D341Med (cell line): ENCODE measurements at places on chromosomes 1 and 21.

DNA sequence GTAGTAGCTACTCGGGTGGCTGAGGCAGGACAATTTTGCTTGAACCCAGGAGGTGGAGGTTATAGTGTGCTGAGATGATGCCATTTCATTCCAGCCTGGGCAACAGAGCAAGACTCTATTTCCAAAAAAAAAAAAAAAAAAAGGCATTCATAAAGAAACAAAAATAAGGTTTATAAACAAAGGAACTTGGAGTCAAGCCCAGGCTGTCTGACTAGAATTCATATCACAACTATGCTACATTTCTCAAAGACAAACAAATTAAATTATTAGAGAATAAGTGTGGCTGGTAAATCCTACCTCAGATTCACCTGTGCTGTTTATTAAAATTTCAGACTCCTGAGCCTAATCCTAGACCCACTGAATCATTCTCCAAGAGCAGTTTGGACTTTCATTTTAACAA lies 4.2 kb downstream of the GCLM start:
- DNase-seq, result no peak

DNA sequence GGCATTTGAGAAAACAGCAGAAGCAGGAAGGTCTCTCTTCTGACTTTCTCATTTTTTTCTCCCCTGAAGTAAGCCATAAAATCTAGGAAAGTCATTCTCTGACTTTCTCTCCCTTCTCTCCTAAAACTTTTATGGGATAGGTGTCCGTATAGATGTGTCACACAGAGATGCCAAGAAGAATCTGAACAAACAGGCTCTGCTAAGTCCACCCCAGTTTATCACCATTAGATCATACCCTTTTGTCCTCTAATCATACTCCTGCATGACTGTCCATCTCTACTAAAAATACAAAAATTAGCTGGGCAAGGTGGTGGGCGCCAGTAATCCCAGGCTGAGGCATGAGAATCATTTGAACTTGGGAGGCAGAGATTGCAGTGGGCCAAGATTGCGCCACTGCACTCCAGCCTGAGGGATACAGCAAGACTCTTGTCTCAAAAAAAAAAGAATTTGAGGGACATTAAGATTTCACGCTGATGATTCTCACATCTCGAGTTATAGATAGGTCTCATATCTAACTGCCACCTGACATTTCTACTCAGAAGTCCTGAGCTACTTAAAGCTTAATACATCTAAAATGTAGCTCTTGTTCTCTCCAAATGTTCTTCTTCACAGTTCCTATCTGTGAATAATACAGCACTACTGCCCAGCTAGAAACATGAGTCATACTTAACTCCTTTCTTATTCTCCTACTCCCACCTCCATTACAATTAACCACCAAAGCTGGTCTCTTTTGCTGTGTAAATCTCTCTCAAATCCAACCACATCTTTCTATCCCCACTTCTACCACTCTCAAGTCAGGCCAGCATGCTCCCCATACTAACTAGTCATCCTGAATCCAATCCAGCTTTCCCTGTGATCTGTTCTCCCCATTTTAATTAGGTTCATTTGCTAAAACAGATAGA lies 47.7 kb downstream of the ZNF644 start:
- no peak for DNase-seq

DNA sequence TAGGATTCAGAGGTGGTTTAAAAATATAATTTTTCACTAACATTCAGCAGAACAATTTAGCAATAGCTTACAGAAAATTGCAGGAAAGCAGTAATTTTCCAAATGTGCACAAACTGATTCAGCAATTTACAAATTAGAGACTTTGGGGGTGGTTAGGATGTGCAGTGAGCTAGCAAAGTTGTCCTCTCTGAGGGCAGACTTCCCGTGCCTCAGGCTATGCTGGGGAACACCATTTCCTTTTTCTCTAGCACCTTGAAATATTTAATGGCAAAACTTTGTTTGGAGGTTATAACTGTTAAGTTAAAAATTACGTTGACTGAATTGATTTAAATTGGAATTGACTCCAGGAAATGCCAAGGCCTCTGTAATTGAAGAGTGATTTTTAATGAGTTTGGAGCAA lies 258.9 kb downstream of the PTBP2 start:
- no peak for DNase-seq

DNA sequence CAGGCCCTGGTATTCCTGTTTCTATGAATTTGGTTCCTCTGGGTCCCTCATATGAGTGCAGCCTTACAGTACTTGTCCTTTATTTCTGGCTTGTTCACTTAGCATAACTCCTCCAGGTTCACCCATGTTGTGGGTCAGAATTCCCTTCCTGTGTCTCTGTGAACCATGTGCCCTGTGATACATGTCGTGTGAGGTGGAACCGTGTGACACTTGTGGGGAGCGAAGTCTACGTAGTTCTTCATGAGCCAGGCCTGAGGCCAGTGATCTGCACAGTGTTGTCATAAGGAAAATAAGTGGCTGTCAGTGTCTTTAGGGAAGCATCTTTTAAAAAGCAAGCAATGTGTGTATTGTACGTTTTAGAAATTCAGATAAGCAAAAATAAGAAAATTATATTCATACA lies 122.8 kb downstream of the GALNT2 start:
- DNase-seq, result no peak

GRCh38 chr1:213399695-213400094 lies 348.7 kb downstream of the RPS6KC1 start:
- no peak for DNase-seq

- DNase-seq, result no peak
Observed at GRCh38 chr1:210257698-210258529, 25.3 kb downstream of the SERTAD4 start.

DNA sequence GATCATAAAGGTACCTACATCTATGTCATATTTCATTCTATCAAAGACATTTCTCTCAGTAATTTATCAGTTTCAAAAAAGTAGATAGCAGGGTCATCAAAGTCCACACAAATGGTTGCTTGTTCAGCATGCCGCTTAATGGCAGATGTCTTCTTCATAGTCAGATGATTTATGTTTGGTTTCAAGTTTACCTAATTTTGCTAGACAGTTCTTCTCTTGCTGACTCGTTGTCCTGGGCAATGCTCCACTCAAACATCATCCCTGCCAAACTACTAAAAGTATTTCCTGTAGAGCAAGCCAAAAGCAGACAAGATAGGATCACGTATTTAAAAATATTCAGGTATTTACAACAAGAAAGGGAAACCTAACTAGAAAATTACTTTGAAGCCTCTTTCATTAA lies 13.6 kb downstream of the NUP210L start:
- DNase-seq, result no peak

DNA sequence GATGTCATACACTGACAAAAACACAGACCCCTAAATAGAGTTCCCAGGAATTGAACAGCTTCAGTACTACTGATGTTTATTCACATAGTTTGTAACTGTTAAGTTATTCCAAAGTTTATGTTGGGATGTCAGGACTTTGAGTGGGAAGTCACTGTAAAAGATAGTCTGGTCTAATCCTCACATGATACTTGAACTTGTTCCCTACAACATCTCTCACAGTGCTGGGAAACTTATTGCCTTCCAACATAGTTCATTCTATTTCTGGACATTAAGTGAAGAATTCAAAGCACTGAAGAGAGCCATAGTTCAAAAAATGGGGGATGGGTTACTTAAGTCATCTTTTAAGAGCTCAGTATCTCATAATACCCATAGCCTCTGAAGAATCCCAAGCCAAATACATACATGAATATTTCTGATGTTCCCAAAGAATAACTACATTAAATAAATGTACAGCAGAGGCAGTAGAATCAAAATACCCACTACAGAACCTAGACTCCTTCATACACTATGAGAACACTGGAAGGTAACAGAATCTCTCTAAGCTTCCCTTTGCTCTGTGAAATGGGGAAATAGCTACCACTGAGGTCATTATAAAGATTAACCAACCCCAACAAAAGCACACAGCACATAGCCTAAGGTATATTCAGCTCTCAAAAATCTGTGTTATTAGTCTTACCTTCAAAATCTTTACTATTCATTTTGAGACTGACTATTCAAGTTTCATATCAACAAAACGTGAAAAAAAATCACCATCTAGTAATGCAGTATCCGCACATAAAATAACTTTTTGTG lies 81.4 kb downstream of the ESRRG start:
- DNase-seq, result no peak

GRCh38 chr21:42250422-42251403 lies 31.8 kb downstream of the ABCG1 start:
- no peak for DNase-seq

GRCh38 chr1:234497589-234497988 lies 18.6 kb upstream of the TARBP1 start:
- DNase-seq, result no peak

DNA sequence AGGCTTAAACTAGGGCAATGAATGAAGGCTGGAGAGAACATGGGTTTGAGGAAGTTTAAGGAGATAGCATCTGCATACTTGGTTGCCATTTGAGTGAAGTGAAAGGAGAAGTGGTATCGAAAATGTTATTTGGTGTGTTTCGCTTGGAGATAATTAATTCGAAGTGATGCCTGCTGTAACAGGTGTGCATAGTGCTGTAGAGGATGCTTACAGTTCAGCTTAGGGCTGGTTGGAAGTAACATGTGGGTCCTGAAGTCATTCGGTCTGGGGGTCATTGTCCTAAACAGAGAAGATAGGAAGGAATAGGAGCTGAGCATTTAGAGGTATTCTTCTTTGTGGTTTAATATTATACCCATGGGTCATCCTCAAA lies 301 bp upstream of the NUDT17 start:
- DNase-seq, result no peak

- DNase-seq, result no peak
Observed at GRCh38 chr1:228963795-228964177, 228.5 kb downstream of the RHOU start.

DNA sequence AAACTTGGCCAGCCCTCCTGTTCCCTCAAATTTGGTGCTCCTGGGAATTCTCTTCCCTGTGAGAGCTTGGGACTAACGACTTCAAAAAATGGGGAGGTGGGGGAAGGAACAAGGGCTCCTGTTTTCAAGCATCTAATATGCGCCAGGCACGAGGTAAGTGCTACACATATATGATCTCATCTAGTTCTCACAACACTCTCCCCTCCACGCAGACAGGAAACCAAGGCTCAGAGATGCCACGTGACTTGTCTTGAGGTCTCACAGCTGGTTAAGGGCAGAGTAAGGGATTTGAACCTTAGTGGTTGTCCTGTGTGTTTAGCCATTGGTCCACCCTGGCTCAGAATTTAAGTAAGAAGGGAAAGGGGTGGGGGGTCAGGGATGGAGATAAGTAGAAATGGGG lies 125.9 kb downstream of the DMRTB1 start:
- DNase-seq, result no peak

GRCh38 chr1:15016001-15016400 lies 137.5 kb upstream of the TMEM51 start:
- no peak for DNase-seq

GRCh38 chr21:18522181-18522972 lies 118.8 kb upstream of the TMPRSS15 start:
- DNase-seq, result no peak

DNA sequence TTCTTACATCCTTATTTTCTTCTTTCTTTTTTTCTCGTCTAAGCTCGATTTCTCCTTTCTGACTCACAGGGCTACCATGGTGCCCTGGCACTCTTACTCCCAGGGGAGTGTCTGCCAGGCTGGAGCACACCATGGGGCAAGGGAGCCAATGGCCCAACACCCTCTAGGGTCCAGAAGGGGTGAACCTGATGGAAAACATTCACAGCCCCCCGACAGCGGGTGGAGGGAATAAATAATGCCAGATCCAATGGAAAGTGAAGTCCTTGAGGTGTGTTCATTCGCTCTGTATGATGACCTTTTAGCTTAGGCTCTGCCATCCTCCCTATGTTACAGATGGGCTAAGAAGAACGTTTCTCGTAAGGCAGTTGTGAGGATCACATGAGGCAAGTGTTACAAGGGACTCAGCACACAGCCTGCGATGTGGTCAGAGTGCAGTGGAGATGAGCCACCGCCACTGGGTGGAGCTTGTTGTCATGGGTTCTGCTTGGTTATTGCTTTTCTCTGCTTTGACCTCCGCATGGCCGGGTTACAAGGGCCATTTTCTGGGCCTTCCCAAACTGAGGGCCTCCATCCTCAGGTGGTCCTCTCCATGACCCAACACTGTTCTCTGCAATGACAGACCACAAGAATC lies 3.5 kb upstream of the FCMR start:
- no peak for DNase-seq

- DNase-seq, result no peak
Observed at GRCh38 chr1:119209596-119210295, 69.3 kb upstream of the WARS2 start.

DNA sequence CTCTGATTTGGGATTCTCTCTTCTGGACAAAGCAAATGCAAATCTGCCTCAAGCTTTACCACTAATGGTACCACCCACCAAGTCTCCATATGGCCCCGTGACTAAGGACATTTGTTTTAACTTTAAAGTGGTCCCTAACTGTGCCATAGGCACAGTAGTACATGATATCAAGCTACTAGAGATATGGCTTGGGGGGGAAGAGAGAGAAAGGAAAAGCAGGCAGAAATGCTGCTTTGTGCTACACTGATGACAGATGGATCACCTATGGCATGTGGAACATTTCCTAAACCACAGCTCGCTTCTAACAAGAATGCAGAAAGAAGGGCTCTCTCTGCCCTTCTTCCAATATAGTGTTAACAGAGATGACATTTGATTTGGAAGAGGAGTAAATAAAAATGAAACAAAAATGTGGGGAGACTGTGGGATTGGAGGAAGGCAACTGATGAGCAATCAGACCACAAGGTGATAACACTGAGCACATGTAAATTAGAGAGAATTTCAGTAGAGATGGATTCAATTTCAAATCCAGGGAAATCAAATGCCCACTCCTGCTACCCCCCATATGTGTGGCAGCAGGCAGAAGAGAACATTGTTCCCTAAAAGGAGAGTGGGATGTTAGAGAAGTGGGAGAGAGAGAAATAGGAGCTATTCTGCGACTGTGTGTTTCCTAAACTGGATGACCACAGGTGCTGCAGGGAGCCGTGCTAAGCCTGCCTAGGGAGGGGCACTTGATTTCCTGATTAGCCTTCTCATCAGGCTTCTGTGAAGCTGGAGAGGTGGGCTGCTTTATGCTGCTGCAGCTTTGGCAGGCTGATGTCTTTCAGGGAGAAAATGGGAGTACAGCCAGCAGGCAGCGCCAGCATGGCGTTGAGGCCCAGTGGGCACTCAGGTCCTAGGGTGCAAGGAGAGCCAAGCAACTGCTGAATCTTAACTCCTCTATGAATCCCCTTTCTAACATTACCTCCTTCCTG lies 75.3 kb downstream of the ZNF648 start:
- DNase-seq, result no peak

GRCh38 chr1:107555578-107555977 lies 409.4 kb downstream of the VAV3 start:
- DNase-seq, result no peak

DNA sequence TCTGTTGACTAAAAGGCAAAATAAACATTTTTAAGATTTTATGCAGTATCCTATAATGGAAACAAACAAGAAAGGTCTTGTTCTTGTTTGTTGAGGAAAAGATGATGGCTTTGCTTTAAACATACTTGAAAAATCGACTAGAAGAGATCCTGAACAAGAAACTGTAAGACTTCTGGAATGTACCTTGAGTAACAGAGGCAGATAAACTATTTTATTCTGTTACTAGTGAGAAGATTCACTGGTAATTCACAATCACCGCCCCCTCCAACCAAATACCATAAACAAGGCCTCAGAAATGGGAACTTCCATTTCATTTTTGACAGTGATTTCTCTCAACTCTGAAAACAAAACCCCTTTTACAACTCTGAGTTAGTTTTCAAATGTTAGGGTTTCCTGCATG lies 18.1 kb downstream of the TSEN15 start:
- DNase-seq, result no peak

GRCh38 chr1:152035539-152036266 lies 1.1 kb downstream of the S100A11 start:
- DNase-seq, result no peak

GRCh38 chr1:71428029-71428428 lies 347.2 kb upstream of the ZRANB2 start:
- DNase-seq, result no peak
